ENCODE measurements at places on chromosomes 1 and 21. TPM values are rescaled to one million over a fixed set of nuclear protein-coding genes. Genes with fewer than 3 reads are reported as not detected.

The ZNF648 gene
- not detected for total RNA-seq

GRCh38 chr1:57307392-57308170, 116.3 kb downstream of the DAB1 start:
- DNase-seq: peak; percentile 58

The SH2D1B gene
- 0.13 TPM for total RNA-seq

DNA sequence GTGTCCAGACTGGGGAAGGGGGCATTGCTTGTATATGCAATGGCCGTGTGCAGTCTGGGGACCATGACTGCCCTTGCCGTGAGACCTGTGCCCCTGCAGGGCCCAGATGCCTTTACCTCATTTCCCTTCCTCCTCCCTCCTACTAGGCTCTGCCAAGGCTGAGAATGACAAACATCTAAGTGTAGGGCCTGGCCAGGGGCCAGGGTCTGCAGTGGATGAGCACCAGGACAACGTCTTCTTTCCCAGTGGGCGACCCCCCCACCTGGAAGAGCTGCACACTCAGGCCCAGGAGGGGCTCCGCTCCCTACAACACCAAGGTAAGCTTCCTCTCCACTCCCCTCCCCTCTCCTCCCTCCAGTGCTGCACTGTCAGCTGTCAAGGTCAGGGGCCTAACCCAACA, 49.5 kb downstream of the YARS1 start:
- DNase-seq: no peak

The ZNF593OS gene
- not detected for total RNA-seq

GRCh38 chr1:239178961-239179360, 207.4 kb upstream of the CHRM3 start:
- DNase-seq: no peak

The ANGPTL3 gene
- total RNA-seq: not detected

Measured in T-helper 17 cell (primary cell).